MCF 10A (cell line): ENCODE measurements at places on chromosomes 11 and 22. TPM values are rescaled to one million over a fixed set of nuclear protein-coding genes. Genes with fewer than 3 reads are reported as not detected.

GRCh38 chr11:125872138-125872491 lies 15.4 kb upstream of the HYLS1 start:
- DNase-seq = no peak

Gene RASGRP2
- not detected in 2 replicates for total RNA-seq

- DNase-seq = no peak
Measured at GRCh38 chr22:24954114-24954463, 1.6 kb downstream of the KIAA1671 start.

GRCh38 chr11:206002-206384 lies 1.2 kb downstream of the BET1L start:
- DNase-seq = no peak

GRCh38 chr22:20647586-20648305 lies 126.2 kb upstream of the SERPIND1 start:
- no peak for DNase-seq

GRCh38 chr22:27973846-27974245 lies 54.8 kb upstream of the PITPNB start:
- no peak for DNase-seq

Gene TEAD1
- total RNA-seq = 91.0 and 123 TPM in 2 replicates

GRCh38 chr11:92558323-92558722 lies 333.7 kb downstream of the FAT3 start:
- no peak for DNase-seq

DNA sequence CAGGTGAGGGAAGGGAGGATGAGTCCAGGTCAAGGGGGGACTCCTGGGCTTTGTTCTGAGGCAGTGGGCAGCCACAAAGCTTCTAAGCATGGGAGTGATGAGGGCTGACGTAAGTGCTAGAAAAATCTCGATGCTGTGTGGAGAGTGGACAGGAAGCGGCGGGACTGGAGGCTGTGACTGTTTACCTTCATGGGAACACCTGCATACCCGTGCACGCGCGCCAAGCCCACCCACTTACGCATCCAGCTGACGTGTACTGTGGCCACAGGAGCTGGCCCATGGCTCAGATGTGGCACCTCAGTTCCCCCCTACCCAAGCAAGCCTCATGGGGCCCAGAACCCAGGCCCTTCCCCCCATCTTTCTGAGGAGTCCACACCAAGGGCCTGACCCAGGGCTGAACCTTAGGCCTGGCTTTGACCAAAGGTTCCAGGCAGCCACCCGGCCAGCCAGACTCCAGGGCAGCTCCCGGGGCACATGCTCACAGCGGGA lies 14.0 kb downstream of the MYRF start:
- no peak for DNase-seq

DNA sequence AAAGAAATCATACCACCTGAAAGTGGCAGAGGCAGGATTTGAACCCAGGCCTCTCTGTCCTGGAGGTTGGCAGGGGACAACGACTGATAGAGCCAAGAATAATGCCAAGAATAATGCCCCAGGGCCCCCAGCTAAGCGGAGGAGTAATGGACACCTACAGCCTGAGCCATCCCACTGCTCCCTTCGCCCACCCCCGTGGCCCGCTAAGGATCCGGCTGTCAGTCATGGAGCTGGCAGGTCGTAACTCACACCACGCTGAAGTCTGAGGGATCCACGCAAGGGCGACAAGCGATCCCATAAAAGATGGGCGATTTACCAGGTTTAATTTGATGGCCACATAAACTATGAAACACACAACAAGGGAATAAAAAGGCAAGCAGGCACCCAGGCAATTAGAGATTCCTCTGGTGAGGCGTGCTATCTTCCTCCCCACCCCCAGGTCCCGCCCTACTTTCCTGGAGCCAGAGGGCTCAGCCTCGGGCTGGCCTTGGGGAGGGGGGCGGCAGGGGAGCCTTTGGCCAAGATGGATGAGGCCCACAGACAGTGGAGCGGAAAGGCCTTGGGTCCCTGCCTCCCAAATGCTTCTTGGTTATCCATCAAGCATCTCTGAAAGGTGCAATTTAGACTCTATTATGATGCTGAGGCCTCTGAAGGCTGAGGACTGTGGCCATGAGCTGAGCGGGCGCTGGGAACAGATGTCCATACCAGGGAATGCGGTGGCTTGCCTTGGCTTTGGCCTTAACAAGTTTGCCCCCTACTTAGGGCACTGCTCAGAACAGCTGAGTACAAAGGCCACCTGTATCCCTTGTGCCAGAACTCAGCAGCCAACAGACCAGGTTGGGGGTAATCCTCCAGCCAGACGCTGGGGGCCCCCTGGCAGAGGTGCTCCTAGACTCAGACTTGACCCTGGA lies 55.2 kb downstream of the MACROD1 start:
- no peak for DNase-seq

GRCh38 chr11:66488957-66489356 lies 8.7 kb downstream of the DPP3 start:
- DNase-seq = no peak

Gene CD59
- 597 and 618 TPM in 2 replicates for total RNA-seq

Gene LRRC10B
- total RNA-seq = not detected in 2 replicates

Gene PKNOX2
- not detected in 2 replicates for total RNA-seq
